ENCODE measurements at places on chromosomes 2 and 18. TPM values are rescaled to one million over a fixed set of nuclear protein-coding genes. Genes with fewer than 3 reads are reported as not detected.

IL37 gene
- total RNA-seq, result not detected

GPR35 gene
- total RNA-seq, result 0.33 TPM

EPB41L3 gene
- 15.0 TPM for total RNA-seq

SLC11A1 gene
- total RNA-seq, result 0.63 TPM

DAPL1 gene
- total RNA-seq, result 5.3 TPM

ABCB11 gene
- not detected for total RNA-seq

TBC1D8 gene
- 3.7 TPM for total RNA-seq

GRP gene
- total RNA-seq, result not detected

TXNDC2 gene
- total RNA-seq, result 0.13 TPM

SLC9A4 gene
- total RNA-seq, result not detected

DPP10 gene
- total RNA-seq, result 0.13 TPM

KIF5C gene
- total RNA-seq, result 0.33 TPM

GALR1 gene
- total RNA-seq, result not detected

GKN1 gene
- total RNA-seq, result not detected

CRYGD gene
- not detected for total RNA-seq

SPATA3 gene
- not detected for total RNA-seq

GAREM1 gene
- total RNA-seq, result 5.2 TPM

RGPD4 gene
- total RNA-seq, result not detected

DTNA gene
- total RNA-seq, result 11.7 TPM

SP140L gene
- total RNA-seq, result 3.4 TPM

OTOS gene
- not detected for total RNA-seq

ELOA2 gene
- not detected for total RNA-seq

VWA3B gene
- under 0.01 TPM for total RNA-seq

CYP27A1 gene
- 26.1 TPM for total RNA-seq

CPO gene
- 0.13 TPM for total RNA-seq

COL4A3 gene
- under 0.01 TPM for total RNA-seq

EPG5 gene
- total RNA-seq, result 22.1 TPM

NOSTRIN gene
- not detected for total RNA-seq

HNMT gene
- total RNA-seq, result 0.33 TPM

ARHGEF4 gene
- 1.1 TPM for total RNA-seq

GPBAR1 gene
- 0.16 TPM for total RNA-seq

FOXI3 gene
- total RNA-seq, result not detected

RTP5 gene
- total RNA-seq, result not detected

Data from mesangial cell (primary cell).